ENCODE measurements at places on chromosomes 3 and 15. TPM values are rescaled to one million over a fixed set of nuclear protein-coding genes. Genes with fewer than 3 reads are reported as not detected.

Gene TICRR
- polyA plus RNA-seq = 0.04 TPM

Gene TXNRD3
- 4.4 TPM for polyA plus RNA-seq

Gene ZBTB47
- 9.0 TPM for polyA plus RNA-seq

Gene TGFBR2
- 28.6 TPM for polyA plus RNA-seq

Gene TIMP4
- polyA plus RNA-seq = 3.0 TPM

Gene LINGO1
- polyA plus RNA-seq = 0.87 TPM

Gene HTR3E
- polyA plus RNA-seq = not detected

Gene FBXW12
- 5.6 TPM for polyA plus RNA-seq

Gene SPTSSB
- polyA plus RNA-seq = 8.0 TPM

Measured in pancreas (tissue), 10 donors.